ENCODE measurements at places on chromosomes 5 and 9.

DNA sequence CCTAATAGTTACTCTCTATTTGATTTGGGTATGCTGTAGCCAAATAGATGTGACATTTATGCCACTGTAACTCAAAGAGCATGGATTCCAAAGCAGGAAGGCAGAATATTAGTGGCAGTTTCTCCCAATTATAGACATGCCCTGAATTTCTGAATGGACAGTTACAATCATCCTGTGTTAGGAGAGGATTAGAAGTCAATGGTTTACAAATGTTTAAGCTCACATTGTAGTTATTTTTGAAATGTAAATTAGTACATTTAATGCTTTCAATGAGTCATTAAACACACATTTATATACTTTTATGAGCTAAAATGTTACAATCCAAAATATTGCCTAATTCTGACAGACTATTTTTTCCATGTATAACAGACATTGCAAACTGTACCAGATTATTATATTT is 62.3 kb upstream of the CDH18 start:
- DNase-seq = no peak

DNA sequence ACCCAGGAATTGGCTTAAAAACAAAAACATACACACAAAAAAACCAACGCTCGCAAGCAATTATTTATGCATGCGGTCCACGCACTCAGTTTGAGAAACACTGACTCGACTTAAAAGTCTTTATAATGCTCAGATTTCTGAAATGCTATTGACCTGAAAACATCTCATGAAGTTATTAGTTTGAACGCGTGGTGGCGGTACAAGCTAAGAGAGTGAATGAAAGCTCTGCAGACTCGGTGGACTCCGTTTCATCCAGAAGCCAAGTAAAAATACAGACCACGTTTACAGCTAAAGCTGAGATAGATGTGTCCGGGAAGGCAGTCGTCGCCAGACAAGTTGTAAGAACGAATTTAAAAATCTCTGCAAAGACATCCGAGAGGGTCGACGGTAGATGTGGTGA is at the start of gene PCDHB6:
Gene PCDHB6 (plus strand): TSS at position 246 of the 400 bp plus-strand sequence. CDS start 201 bp downstream, outside the sequence.
- no peak for DNase-seq

GRCh38 chr5:109689740-109690241 is at the start of gene MAN2A1:
Gene MAN2A1 (plus strand): TSS chr5:109689927. CDS start chr5:109690418, 491 bp downstream.
- DNase-seq = peak; percentile 66

- DNase-seq = peak; percentile 84
Measured at GRCh38 chr9:95462249-95463147, 54.3 kb downstream of the PTCH1 start.

- no peak for DNase-seq
Measured at GRCh38 chr9:70091103-70091502, 47.5 kb downstream of the MAMDC2 start.

Measured in WERI-Rb-1 (cell line).